Coronary artery (tissue), 2 donors: ENCODE measurements at places on chromosomes 5 and 9.

DNA sequence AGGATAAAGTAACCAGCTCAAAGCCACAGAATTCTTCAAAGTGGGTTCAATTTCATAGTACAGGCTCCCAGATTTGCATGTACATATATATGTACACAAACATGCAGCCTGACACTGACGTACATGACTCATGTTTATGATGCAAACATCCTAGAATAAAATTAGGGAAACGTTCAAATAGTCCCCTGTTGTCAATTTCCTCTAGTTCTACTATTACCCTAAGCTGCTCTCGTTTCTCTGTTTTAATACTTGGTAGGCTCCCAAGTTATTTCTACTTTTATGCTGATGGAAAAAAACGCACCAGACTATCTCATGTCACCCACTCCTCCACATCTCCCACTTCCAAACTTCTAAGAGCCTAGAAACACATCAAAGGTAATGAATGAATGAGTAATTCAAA lies 229.7 kb downstream of the EPB41L4A start:
- DNase-seq: no peak

DNA sequence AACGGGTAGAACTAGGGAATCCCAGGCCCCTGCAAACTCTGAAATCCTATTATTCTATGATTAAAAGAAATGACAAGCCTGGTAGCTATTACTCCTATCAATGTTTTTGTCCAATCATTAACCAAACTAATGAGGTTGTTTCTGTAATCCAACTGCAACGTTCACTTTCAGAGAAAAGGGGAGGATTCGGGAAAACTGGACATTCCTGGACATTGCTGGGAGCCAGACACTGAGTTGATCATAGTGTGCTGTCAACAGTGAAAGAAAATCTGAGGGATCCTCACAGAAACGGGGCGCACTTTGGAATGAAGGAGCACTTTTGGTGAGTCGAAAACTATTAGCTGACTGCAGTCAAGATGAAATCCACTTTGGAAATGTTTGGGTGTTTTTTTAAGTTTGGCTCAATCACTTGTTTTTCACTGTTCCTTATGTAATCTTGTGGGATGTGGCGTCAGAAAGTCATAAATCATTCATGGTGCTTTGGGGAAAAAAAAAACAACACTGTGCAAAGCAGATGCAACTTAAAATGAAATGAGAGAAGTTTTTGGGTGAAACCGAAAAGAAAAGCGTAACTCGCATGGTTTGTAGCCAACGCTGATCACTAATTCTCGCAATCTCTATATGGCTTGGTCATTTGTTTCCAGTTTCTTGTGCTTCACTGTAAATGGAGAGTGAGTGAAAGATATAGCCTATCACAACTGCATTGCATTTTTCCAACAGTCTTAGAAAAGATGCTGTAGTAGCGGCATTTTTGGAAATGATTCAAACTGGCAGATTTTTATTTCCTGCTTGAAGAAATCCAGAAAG lies 51.2 kb upstream of the ADRA1B start:
- no peak for DNase-seq

- no peak for DNase-seq
Measured at GRCh38 chr5:15510831-15511230, 10.9 kb downstream of the FBXL7 start.

GRCh38 chr9:100441911-100442361 lies 15.0 kb downstream of the MSANTD3 start:
- DNase-seq: no peak

DNA sequence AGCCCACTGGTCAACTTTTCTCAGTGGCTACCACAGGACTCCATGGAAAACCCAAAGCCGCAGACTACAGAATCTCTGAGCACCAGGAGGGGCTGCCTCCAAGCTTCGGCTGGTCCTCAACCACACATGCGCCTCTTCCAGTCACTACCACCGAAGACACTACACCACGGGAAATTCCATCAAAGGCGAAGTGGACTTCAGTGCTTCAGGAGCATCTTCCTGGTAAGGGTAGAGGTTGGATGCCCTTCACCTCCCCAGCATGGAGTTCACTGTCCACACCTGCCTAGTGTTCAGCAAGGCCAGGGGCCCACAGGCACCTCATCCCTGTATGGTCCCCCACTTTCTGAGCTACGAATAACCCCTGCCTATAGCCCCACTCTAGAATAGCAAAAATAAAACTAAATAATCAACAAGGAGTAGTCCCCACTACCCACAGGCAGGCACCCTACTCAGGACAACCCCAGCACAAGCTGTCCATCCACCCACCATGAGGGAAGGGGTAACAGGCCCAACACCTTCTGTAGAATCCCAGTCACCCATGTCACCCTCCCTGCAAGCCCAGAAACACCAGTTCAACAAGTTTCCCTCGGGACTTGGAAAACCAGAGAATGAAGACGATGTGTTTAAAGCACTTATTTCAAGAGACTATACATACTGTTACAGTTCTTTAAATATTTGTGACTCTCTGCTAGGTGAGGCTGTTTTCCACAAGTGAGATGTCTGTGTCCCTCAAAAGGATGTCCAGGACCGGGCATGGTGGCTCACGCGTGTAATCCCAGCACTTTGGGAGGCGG lies 2.6 kb downstream of the VDAC1 start:
- DNase-seq: no peak

- no peak for DNase-seq
Measured at GRCh38 chr5:165405340-165405739, 1899.9 kb downstream of the MAT2B start.

GRCh38 chr5:167949435-167949834 lies 342.0 kb upstream of the WWC1 start:
- no peak for DNase-seq

DNA sequence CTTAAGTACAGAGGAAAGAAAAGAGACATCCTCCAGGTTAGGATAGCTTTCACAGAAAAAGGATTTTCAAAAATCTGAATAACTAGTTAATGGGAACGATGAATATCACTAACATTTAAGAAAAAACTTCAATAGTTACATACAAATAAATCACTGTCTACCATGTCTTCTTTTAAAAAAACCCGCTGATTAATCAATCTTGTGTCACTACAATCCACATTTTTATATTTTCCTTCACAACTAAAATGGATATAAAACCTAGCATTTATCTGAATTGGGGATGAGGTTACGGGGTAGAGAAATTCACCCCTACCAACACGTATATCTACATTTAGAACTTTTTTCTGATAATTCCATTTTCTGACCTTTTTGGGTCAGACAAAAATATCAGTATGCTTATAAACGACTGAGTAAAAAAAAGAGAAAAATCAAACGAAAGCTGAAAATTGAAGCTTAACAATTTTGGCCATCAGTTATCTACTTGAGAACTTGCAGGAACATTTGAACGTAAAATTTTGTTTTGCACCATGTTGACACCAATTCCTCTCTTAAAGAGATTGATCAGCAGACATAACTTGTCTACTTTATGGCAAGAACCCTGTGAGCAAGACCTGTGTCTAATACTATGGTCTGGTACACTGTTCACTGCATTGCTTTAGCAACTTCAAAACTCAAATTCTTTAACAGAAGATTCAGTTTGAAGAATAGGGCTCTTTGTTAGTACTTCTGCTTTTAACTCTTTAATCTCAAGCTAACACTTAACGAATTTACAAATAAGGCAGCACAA lies 4.8 kb downstream of the NR3C1 start:
- DNase-seq: no peak

DNA sequence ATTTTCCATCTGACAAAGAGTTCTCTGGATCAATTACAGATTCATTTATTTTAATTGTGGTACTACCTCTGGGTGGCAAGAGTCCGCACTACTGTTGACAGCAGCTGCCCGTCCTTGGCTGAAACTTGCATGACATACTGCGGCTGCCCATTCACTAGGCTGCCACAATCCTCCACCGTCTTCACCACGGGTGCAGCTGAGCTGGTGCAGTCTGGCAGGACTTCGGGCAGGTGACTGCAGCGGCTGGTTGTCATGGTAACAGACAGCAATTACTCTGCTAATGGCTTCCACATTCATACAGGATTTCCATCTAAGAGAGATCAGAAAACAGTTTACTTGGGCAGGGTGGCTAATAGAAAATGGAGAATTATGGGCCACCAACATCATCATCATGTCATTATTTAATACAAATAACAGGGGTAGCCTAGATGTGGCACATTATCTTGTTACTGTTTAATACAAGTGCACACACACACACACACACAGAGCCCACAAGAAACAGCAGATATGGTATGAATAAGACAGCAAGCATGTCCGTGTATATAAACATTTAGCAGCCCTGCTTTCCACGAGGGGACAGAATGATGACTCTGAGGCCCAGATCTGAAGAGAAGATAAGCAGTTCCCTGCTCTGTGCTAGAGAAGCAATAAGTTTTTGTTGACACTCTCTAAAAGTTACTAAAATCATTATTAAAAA lies 112.3 kb downstream of the MARCHF3 start:
- DNase-seq: no peak

- no peak for DNase-seq
Measured at GRCh38 chr5:10671041-10672008, 89.7 kb downstream of the DAP start.

GRCh38 chr9:16611983-16612382 lies 258.5 kb downstream of the BNC2 start:
- DNase-seq: no peak
